ENCODE measurements at places on chromosomes 7 and 10. TPM values are rescaled to one million over a fixed set of nuclear protein-coding genes. Genes with fewer than 3 reads are reported as not detected.

Gene COL13A1
- total RNA-seq, result not detected

Gene FFAR4
- total RNA-seq, result not detected

Gene AS3MT
- total RNA-seq, result 0.18 TPM

Gene GIMAP4
- 11.1 TPM for total RNA-seq

Gene SMARCD3
- 1.7 TPM for total RNA-seq

Gene MINDY4
- 1.6 TPM for total RNA-seq

Gene LIPF
- total RNA-seq, result not detected

Gene TRIM50
- not detected for total RNA-seq

Gene HOXA7
- not detected for total RNA-seq

Gene TMEM225B
- 0.71 TPM for total RNA-seq

Gene CASD1
- total RNA-seq, result 15.0 TPM

Gene TMEM236
- total RNA-seq, result 0.11 TPM

- no peak for DNase-seq
These were observed 167.3 kb downstream of the CREB5 start for GRCh38 chr7:28579571-28579970.

DNA sequence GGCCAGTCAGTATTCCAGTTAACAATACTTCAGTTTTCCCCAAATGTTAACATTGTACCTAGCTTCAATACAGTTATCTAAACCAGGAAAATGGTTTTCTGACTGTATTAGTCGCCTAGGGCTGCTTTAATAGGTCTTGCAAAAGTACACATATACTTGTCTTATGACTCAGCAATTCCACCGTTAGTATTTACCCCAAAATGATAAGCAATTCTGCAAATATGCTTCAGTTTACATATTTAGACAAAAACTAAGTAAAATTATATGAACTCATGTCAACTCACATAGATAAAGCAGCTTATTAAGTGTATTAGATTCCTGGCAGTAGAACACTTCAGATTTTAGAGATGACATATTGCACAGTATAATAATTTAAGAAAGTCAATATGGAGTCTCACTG lies 363.3 kb downstream of the ARL4A start:
- DNase-seq, result no peak

DNA sequence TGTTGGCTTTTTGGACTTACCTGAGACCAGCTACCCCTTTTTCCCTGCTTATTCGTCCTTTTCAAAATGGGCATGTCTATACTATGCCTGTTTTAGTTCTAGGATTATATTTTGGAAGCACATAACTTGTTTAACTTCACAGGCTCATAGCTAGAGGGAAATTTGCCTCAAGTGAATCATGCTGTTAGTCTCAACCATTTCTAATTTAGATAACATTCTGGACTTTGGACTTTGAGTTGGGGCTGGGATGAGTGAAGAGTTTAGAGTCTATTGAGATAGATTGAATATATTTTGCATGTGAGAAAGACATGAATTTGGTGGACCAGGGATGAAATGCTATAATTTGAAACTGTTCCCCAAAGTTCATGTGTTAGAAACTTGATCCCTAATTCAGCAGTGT lies 554.6 kb upstream of the C7orf33 start:
- no peak for DNase-seq

DNA sequence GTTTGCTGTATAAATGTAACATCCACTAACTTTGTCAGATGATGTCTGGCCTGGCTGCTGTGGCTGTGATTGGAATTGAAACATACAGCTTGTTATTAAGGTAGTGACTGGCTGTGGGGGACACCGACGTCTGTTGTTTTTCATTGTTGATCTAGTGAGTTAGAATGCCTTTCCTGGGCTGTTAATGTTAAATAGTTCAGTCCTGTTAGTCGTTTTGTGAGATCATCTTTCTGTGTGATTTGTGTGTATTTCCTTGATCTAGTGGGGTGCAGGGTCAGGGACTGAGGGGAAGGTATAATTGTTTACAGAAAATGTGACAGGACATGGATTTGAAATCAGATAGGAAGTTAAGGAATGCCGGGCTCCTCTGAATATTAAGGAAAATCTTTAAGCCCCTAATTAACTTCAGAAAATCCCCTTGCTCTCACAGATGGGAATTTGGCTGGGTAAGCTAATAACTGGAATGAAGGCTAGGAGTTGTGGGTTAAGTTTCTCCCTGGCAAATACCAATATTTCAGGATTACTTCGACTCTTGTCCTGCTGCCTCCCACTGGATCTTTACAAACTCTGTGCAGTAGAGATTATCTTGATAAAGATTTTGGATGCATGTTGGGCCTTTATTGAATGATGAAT lies 163.1 kb downstream of the AUTS2 start:
- DNase-seq, result no peak

GRCh38 chr10:26215935-26216584 lies 514 bp upstream of the GAD2 start:
- DNase-seq, result no peak

- DNase-seq, result no peak
These were observed 12.3 kb downstream of the THAP5 start for GRCh38 chr7:108557191-108557590.

DNA sequence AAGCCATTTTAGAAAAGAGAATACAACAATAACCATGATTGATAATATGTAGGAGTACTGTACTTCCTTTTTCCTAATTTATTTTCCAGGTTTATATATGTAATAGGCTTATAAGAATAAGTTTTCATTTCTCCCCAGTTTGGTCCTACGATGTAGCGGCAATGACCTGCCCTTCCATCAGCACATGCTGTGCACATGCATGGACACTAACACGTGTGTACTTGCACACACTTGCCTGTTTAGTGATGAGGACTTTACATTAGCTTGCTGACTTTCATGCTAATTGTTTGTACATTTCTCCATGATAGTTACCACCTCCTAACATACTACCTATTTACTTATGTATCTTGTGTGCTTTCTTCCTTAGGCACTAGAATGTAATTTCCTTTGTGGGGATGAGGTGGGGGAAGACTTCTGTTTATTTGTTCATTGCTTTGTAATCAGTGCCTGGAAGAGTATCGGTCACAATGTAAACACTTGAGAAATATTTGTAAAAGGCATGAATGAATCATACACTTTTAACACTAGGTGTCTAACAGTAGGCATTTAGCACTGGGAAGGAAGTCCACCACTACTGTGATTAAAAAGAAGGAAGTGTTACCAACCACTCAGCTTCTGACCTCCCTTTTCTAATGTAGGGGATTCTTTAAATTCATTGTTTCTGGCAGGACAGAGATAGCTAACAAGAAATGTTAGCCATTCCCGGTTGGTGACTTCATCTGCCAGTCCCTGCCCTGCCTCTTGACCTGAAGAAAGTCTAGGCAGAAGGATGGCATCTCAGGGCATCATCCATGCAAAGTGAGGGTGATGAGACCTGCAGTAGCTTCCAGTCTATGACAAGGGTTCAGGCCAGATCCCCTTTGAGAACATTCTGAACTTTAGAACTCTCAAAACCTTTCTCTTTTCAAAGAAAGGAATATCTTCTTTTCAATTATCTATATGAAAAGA lies 120.2 kb upstream of the RAB18 start:
- no peak for DNase-seq

DNA sequence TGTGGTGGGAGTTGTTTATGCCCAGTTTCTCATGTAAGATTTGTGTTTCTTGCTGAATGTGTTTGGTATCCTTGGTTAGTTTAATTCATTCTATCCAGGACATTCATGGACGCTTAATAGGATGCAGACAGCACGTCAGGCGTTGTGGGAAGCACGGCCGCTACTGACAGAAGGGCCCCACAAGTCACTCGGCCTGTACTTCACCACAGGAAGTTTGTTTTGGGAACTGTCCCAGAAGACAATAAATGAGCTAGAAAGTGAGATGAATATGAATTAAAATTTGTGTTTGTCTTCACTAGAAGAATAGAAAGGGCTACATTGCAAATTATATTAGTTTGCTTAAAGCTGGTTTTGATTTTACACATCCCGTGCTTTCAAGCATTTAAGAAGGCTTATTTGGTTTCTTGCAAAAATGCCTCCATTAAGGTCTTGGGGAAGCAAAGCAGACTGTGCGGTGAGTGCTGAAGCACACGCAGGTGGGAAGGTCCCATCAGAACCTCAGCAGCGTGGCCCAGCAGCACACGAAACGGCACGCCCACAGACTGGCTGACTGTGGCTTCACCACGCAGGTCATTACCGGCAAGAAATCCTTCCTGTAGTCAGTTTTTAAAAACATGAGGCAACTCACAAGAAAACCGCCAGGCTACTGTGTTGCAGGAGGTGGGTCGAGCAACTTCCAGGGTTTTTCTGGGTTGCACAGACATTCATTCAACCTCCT lies 74.1 kb downstream of the VIPR2 start:
- no peak for DNase-seq

GRCh38 chr10:31268444-31269303 lies 50.3 kb upstream of the ZEB1 start:
- no peak for DNase-seq

GRCh38 chr10:131781076-131781475 lies 119.7 kb upstream of the PPP2R2D start:
- no peak for DNase-seq

- no peak for DNase-seq
These were observed 218.6 kb upstream of the TAC1 start for GRCh38 chr7:97513326-97513725.

GRCh38 chr7:5586279-5586962 lies 162.8 kb upstream of the TNRC18 start:
- DNase-seq, result no peak

DNA sequence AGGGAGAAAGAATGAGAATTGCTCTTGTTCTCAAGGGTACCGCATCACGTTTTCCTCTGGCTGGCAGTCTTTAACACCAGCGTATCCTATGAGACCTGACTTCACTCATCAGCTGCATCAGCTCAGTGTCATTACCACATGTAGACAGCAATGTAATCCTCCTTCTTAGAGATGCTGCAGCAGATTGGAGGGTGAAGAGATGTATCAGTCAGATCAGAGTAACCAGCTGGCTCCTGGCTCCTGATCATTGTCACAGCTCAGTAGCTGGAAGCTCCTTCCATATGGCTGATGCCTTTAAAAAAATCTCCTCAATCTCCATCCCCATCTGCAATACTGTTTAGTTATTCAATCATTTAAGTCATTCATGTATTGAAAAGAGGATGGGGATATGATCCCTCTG lies 39.7 kb upstream of the EPHB6 start:
- no peak for DNase-seq

GRCh38 chr7:100464210-100464660 lies at the start of gene SPACDR:
SPACDR (minus strand) TSS chr7:100464260; CDS start chr7:100464025, 235 bp downstream.
- DNase-seq, result no peak

All from activated T-cell treated with anti-CD3 and anti-CD28 coated beads, Interleukin-2, amount 50 U/mL, for 4 hours (primary cell).